Stimulated activated CD4-positive, alpha-beta T cell treated with anti-CD3 and anti-CD28 coated beads, Interleukin-12 subunit alpha, Interleukin-12 subunit beta, amount 100 ng/mL, for 48 hours (primary cell): ENCODE measurements at places on chromosomes 1 and 21.

DNA sequence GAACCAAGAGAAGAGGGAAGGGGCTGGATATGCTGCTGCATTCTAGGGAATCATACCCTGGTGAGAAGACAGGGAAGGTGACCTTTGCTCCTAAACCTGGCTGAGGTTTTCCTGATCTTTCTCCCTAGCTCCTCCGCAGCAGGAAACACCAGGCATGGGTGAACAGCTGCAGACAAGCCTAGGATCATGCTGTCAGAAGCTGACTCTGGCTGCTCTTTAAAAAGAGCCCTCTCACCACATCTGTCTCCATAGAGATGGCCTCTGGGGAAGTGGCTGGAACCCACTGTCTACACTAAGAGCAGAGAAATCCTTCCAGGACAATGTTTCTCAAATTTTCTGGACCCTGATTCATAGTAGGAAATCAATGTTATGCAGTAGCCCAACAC lies 57.6 kb downstream of the CD34 start:
- DNase-seq: no peak

GRCh38 chr1:117627546-117628130 lies 21.8 kb downstream of the TENT5C start:
- DNase-seq: no peak

GRCh38 chr1:16386454-16387113 lies 19.5 kb downstream of the SZRD1 start:
- DNase-seq: no peak

DNA sequence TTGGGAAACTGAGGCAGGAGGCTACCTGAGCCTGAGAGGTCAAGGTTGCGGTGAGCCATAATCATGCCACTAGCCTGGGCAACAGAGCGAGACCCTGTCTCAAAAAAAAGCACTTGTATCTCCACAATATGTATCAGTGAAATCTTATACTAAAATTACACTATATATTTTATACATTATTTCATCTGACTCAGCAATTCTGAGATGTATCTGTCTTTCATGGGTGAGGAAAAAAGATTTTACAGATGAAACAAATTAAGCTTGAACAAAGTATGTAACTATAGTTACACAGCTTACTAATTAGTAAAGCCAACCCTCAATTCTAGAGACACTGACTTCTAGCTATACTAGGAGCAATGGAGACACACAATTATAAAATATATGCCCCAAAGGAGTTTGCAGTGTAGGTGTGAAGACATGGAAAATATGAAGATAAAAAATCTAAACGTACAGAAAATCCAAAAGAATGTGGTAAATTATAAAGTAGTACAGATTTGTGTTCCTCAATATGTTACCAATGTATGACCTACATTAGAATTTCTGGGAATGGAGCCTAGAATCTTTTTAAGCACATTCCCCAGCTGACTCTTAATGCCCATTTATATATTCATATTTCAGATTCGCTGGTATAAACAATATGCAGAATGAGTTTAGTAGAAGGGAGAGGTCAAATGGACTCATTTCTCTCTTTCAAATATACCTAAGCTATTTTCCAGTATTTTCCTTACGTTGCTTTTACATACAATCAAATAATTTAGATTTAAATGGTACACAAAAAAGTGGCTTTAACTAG lies 14.6 kb downstream of the GTF2B start:
- no peak for DNase-seq

- no peak for DNase-seq
Measured at GRCh38 chr1:56329970-56330369, 249.4 kb downstream of the PLPP3 start.

DNA sequence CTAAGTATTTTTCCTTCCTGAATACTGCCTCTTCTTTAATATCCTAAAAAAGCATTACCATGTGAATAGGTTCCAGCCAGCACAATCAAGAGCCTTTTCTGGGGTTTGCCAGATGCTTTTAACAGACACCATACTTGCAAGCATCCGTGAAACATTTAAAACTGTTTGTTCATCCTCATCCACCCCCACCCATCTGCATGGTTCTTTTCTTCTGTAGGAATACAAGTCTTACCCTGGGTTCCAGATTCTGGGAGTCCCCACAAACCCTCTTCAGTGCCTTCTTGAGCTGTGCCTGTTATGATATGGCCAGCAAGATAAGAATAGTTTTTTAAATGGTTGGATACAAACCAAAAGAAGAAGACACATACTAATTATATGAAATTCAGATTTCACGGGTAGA lies 354.9 kb upstream of the PLXNA2 start:
- no peak for DNase-seq
